ENCODE measurements at places on chromosomes 5 and 9. TPM values are rescaled to one million over a fixed set of nuclear protein-coding genes. Genes with fewer than 3 reads are reported as not detected.

DNA sequence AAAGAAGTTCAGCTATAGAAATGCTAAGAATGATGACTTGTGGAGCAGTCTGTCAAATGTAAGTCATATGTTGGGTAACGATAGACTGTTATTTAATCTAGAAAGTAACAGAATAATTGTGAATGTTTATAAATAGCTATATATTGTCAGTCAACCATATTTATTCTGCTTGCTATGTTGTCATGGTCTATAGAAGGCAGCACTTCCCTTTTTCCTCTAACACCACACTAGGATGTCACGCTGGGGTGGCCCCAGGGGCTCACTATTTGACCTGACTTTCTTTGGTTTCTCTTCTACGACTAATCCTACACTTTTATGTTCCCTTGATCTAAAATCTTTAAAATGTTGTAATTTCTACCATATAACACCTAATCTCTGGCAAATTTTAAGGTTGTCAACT is 20.5 kb downstream of the ERAP2 start:
- no peak for DNase-seq

DNA sequence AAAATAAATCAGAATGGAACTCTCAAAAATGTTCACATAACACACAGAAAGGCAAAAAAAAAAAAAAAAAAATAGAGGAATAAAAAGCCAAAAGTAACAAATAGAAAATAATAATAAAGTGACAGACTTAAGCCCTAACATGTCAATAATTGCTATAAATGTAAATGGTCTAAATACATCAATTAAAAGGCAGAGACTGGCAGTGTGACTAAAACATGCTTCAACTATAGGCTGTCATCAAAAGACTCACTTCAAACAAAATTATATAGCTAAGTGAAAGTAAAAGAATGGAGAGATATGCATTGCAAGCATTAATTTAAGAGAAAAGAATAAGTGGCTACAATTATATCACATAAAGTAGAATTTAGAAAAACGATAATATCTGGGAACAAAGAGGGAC is 114.2 kb downstream of the PHF2 start:
- DNase-seq, result no peak

- DNase-seq, result no peak
These were observed 59.0 kb downstream of the CWC27 start for GRCh38 chr5:64827703-64828102.

DNA sequence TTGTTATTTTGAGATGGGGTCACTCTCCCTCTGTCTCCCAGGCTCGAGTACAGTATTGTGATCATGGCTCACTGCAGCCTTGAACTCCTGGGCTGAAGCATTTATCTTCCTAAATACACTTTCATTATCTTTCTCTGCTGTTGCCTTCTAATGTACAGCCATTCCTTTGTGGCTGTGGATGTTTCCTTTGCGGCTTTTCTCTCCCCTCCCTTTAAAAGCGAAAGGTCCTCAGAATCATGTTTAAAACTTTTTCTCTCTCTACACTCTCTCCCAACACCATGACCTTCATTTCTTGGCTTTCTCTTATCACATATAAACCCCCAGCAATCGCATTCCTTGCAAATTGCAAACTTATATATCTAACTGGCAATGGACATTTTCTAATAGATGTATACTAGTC is 1.6 kb downstream of the IFNA2 start:
- no peak for DNase-seq

GRCh38 chr5:148884339-148885020 is 58.1 kb downstream of the ADRB2 start:
- no peak for DNase-seq

GRCh38 chr9:6383551-6384225 is 29.3 kb upstream of the UHRF2 start:
- no peak for DNase-seq

DNA sequence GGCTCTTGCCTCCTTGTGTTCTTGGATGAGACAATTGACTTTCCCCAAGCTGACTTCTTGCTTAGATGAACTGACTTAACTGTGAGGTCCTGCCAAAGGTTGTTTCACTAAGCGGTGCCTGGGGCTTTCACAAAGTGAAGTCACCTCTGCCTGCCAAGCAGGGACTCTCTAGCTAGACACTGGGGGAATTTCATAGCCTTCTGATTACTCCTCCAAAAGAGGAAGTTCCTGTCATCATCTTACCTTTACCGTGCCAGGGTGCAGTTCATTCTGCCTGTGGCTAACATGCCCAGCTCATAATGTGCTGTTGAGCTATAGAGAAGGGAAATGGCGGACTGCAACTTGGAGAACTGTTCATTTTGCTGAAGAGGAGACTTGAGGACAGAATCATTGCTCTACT is 472.0 kb upstream of the WWC1 start:
- DNase-seq, result no peak

DNA sequence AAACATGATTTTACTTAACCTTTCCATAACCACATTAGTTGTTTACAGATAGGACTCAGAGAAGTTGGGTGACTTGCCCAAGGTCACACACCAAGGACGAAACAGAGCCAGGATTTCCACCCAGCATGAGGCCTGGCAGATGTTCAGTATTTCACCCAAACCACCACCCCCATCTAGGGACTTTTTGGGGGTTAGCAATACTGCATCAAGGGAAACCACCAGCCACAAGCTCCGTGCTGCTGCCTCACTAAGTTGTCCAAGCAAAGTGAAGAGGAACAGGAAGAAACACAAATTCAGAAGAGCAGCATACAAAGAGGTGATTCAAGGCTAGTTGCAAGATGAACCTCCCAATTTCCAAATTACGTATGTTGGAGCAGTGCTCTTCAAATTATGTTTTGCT is 219.6 kb upstream of the RORB start:
- no peak for DNase-seq

The TSSK1B gene
- polyA plus RNA-seq, result not detected

The URM1 gene
- 53.2 TPM for polyA plus RNA-seq

The RELL2 gene
- polyA plus RNA-seq, result 0.76 TPM

GRCh38 chr5:109062664-109063063 is 315.0 kb downstream of the FER start:
- no peak for DNase-seq

- no peak for DNase-seq
These were observed 14.1 kb upstream of the SPDL1 start for GRCh38 chr5:169569513-169569912.

DNA sequence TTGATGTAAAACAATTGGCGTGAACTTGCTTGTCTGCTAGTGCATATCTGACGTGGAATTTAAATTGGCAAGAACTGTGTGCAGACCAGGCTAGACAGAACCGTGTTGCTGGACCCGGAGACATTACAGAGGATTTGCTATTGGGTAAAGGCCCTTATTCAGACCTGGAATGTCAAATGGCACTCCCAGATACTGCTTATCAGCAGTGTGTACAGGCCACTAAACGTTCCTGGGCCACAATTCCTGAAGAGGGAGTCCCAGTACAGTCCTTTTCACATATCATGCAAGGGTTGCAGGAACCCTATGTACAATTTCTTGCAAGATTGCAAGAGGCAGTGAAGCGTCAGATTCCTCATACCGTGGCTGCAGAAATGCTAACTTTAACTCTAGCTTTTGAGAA is 13.5 kb upstream of the MCCC2 start:
- DNase-seq, result peak; percentile 6

The TMC1 gene
- polyA plus RNA-seq, result 0.82 TPM

DNA sequence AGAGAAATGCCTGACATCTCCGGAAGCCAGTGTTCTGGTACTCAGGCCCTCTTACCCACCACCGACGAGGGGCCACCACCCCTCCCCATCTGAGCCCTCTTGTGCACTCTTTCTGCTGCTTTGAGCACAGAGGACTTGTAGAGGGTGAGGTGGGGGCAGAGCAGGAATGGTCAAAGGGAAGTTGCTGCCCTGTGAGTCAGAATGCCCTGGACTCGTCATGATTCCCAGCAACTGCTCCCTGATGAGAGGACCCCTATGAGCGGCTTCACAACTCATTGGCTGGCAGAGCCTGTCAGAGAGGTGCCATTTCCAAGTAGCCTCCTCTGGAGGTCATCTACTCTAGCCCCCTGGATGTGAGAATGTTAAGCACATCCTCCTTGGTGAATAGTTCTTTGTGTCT is 845 bp downstream of the ECSCR start:
- DNase-seq, result no peak

- no peak for DNase-seq
These were observed 23.4 kb downstream of the NREP start for GRCh38 chr5:111733571-111733970.
